ENCODE measurements at places on chromosomes 5 and 9.

DNA sequence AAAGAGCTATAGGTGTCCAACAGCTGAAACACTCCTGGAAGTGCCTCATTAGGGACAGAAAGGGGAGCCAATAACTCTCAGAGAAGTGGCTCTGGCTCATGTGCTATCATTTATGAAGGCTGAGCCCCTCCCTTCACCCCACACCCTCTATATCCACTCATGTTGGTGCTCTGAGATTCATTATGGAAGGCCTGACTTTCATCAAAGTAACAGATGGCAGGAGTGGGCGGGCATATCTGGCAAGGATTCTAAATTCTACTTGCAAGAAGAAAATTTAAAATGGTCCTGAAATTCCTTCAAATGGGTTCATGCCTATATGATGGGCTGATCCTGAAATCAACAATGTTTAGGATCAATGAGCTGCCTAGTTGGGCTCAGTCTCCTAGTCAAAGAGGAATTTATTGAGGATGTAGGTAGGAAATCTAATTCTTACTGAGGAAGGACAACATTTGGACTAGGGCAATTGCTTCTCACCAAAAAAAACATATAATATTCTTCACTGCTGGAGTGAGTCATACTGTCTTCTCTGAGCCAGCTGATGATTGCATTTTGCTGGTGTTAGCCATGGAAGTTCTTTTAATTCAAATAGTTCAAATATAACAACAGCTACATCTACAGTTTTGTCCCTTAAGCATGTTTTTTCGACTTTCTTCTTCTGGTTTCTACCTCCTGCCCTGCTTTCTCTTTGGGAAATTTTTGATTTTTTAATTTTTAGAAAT, 23.5 kb downstream of the NMRK1 start:
- no peak for DNase-seq

- DNase-seq, result no peak
Measured at GRCh38 chr5:9124071-9124470, 421.8 kb downstream of the SEMA5A start.

DNA sequence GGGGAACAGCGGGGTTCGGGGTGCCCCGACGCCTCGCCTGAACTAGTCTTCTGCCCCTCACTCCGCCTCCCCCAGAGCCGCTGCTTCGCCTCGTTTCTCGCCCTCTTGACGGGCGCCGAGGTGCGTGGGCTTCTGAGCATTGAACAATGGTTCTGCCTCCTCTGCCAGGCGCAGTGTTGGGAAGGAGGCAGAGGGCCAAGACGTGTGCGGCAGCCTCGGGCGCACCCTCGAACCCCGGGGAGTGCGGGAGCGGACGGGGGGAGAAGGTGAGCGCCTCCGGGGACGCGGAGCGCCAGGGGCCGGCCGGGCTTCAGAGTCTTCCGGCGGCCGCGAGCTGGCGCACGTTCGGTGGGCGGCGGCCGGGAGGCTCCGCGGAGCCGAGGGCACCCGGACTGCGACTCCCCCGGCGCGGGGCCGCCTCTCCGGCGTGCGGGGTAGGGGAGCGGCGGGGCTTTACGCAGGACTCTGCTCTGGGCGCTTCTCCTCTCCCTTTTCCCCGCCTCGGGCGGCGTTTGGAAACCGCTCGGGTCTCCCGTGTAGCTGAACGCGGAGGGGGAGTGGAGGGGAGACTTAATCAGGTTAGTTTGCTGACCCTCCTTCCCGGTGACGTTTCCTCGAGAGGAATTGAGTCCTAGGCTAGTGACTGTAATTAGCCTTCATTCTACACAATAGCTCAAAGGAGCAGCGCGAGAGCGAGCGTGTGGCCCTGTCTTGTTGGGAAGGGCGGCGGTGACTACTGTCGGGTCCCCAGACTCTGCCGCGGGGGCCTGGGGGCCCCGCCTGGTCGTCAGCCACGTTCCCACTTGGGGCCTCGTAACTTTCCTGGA, 1.1 kb downstream of the VLDLR start:
- DNase-seq, result peak; percentile 31

- no peak for DNase-seq
Measured at GRCh38 chr5:27009540-27009915, 28.9 kb downstream of the CDH9 start.

- DNase-seq, result no peak
Measured at GRCh38 chr5:54180630-54181031, 129.7 kb downstream of the ARL15 start.

- no peak for DNase-seq
Measured at GRCh38 chr5:164002214-164002613, 496.8 kb downstream of the MAT2B start.

- no peak for DNase-seq
Measured at GRCh38 chr5:10445352-10445751, 3.7 kb downstream of the ROPN1L start.

- no peak for DNase-seq
Measured at GRCh38 chr9:121815084-121815483, 163.7 kb downstream of the DAB2IP start.

DNA sequence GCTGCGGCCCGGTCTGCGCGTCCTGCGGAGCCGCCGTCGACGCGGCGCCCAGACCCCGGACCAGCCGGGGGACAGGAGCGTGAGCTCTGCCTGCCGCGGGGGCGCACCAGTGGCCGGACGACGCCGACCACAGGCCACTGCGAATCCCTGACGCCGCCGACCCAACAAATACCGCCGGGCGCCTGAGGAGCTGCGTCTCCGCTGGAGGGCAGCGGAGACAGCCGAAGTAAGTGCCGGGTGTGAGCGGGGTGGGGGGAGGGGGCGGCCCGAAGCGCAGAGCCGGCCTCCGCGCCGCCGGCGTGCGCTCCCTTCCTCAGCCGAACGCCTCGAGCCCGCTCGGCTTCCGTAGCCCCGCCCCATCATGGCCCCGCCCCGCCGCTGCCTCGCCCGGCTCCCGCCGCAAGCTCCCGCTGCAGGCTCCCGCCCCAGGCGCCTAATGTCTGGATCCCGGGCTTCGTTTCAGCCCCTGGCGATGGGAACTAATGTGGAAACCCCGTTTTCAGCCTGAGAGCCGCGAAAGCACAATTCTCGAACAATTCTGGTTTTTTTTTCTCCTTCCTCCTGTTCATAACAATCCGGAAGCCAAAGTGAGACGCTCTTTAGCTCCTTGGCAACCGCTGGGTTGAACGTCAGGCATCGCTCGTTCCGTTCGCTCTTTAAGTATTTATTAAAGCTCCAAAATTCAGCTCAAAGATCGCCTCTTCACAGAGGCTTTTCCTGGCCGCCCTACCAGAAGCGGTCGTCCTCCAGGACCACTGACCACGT, at the start of gene RFK:
Gene RFK (minus strand): TSS at position 232 of the 765 bp plus-strand sequence. CDS start 255 bp downstream, outside the sequence.
- peak; percentile 86 for DNase-seq

GRCh38 chr5:150489360-150490295, 18.3 kb upstream of the NDST1 start:
- no peak for DNase-seq

GRCh38 chr5:22471154-22471553, 382.0 kb downstream of the CDH12 start:
- DNase-seq, result no peak

- DNase-seq, result no peak
Measured at GRCh38 chr5:138543730-138544104, 681 bp upstream of the ETF1 start.

GRCh38 chr9:27212621-27213020, 84.3 kb downstream of the EQTN start:
- no peak for DNase-seq

- DNase-seq, result no peak
Measured at GRCh38 chr5:38932854-38933408, 87.1 kb downstream of the OSMR start.

DNA sequence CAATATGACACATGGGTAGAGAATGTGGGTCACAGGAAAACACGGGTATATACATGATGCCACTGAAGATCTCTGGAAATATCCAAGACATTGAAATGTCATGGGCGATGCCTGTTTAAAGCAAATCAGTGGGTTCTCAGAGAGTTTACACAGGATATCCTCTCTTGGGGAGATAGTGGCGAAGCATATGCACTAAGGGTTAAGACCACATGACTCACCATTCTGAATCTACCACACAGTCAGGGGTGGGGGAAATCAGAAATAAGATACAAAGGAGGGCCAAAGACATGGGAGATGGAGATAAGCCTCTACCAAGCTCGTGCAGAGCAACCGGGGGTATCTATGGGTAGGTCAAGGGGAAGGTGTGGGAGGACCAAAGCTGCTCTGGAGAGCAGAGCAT, 58.8 kb downstream of the SH3PXD2B start:
- DNase-seq, result no peak

DNA sequence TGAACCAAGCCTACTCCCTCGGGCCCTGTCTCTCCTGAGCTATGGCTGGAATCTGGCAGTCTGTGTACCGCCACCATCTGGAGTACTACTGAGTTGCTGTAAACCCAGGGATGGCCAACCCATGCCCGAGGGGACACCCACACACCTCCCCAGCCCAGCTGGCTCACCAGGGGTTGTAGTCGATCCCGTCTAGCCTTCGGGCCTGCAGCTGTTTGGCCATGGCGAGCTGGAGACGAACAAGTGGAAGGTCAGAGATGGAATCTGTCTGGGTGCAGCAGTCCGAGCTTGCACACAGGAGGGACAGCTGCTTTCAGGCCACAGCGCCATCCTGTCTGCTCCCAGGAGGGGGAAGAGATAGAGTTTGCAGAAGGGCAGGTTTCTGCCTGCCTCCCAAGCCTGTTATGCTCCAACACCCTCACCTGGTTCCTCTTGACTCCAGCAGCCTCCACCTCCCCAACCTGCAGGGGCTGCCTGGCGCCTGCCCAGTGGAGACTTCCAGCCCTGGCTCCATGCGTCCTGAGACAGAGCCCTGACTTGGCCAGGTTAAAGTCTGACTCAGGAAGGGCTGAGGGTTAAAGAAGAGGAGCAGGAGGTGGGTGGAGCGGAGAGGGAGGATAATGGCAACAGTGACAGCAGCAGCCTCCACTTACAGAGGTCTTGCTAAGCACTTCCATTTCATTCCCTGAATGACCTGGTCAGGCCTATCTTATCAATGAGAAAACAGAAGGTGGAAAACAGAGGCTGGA, 15.8 kb upstream of the SPOUT1 start:
- DNase-seq, result no peak

- no peak for DNase-seq
Measured at GRCh38 chr5:16372493-16372892, 93.1 kb downstream of the ZNF622 start.

DNA sequence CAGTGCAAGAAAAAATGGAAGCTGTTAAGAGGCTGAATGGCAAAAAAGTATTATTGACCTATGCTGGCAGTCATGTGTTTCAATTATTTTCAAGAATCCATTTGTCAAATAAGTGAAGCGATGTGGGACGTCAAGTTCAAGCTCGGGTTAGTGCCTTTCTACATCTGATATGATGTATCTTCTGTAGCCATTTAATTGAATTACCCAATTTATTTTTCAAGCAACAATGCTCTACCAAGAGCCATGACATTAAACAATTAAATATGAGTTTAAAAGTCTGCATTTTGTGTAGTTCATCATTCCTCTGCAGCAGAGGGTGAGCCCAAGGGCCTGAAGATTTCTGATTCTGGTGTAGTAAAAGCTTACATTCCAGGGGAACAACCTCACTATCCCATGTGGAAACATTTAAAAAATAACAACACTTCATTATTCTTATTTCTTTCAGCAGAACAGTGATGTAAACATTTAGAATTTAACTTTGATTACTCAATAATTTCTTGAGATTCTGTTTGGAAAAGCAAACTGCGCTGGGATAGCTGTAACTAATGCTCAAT, 619.7 kb upstream of the ARRDC3 start:
- DNase-seq, result no peak

DNA sequence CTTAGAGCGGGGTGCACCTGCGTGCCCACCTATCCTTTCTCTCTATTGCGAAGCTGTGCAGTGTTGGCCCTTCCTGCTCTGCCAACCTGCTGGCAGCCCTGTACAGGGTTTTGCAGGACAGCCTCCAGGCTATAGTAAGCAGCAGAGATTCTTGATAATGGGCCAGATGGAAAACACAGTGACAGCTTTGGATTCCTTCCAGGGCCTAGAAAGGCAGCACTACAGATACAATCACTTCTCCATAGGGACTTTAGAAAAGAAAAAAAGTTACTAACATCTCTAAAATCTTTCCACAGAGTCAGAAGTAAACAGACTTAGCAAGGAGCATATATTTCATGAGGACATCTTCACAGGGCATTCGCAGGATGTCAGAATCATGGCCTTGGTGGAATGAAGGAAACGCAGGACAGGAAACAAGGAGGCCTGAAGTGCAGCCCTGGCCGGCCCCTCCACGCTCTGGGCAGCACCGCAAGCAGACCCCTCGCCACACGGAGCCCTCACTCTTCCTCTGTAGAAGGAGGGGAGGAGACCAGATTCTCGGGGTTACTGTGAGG, 172.1 kb upstream of the GAS1 start:
- no peak for DNase-seq

- no peak for DNase-seq
Measured at GRCh38 chr5:143198332-143198731, 205.2 kb downstream of the NR3C1 start.

GRCh38 chr5:73298251-73298771, 125.3 kb downstream of the TMEM174 start:
- no peak for DNase-seq

DNA sequence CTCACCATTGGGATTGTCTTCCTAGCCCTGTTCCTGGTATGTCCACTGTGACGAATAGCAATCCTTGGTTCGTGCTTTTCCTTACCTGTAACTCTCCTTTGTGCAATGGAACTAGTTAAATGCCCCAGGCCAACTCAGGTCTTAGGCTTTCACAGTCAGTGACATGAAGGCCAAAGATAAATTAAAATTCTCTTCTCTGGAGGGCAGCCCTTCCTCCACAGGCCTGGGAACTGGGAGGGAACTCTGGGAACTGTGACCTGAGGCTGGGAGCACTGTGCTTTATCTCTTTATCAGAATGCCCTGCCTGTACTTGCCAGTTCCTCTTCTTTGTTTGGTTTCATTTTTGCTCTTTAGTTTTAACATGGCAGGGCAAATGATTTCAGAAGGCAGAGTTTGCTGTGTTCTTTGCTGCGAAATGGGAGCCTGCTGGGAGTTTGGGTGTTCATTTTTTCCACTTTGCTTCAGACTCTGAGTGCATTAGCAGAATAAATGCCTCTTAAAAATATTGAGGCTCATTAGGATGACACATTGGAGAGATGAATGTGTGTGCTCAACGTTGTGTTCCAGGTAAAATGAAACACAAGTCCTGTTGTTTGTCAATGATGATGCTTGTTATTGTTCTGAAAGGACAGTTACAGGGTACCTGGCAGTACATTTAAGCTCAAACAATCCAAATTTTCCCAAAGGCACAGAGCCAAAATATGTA, 118.1 kb downstream of the NUDT12 start:
- no peak for DNase-seq
